ENCODE measurements at places on chromosomes 11 and 22. TPM values are rescaled to one million over a fixed set of nuclear protein-coding genes. Genes with fewer than 3 reads are reported as not detected.

Gene TRPM5
- not detected for total RNA-seq

DNA sequence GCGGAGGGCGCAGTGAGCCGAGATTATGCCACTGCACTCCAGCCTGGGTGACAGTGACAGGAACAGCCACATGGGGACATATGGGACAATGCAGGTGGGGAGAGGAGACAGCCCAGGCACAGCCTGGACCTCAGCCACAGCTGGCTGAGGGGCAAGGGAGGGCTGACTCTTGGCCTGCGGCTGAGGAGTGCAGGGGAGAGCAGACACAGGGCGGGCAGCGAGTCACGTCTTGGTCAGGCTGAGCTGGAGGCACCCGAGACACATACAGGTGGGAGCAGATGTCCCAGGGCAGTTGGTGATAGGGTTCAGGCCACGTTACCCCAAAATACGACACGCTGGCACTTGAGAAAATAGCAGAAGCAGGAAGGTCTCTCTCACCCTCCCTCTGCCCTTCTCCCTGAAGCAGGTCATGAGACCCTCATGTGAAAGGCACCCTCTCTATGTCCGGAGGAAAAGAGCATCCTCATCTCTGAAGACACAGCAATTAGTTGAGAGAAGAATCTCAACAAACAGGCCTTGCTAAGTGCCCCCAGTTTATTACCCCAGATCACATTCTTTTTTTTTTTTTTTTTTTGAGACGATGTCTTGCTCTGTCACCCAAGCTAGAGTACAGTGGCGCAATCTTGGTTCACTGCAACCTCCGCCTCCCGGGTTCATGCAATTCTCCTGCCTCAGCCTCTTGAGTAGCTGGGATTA is 10.5 kb downstream of the KIAA0930 start:
- no peak overlapping the region for H3K27ac ChIP-seq
- H3K27me3 ChIP-seq: no peaks in the 10 kb centered on the region
- no peak for DNase-seq
- H3K4me3 ChIP-seq: no peak overlapping the region
- no peaks in the 10 kb centered on the region for H3K36me3 ChIP-seq

GRCh38 chr11:131811383-131811782 is 441.0 kb downstream of the NTM start:
- H3K4me1 ChIP-seq: no peaks in the 10 kb centered on the region
- H3K27ac ChIP-seq: no peak overlapping the region
- no peak overlapping the region for H3K4me3 ChIP-seq
- no peak for DNase-seq
- peaks cover 19% of the 10 kb centered on the region for H3K27me3 ChIP-seq
- H3K36me3 ChIP-seq: no peaks in the 10 kb centered on the region

DNA sequence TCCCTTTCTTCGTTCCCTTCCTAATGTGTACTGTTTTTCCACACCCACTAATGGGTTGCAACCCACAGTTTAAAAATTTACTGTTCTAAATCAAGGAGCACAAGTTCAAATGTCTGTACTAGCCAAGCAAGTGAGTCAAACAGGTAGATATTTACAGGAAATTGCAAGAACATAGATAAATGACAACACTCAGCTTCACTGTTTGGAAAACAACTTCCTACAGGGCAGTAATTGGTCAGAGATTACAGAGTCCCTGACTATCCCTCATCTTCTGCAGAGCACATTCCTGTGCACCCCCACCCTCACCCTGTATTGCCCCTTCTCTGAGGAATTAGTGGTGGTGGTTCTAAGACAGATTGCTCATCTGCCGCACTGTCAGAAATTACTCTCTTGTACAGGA is 1.9 kb downstream of the SERPING1 start:
- no peak overlapping the region for H3K4me3 ChIP-seq
- H3K27ac ChIP-seq: no peak overlapping the region
- H3K36me3 ChIP-seq: no peaks in the 10 kb centered on the region
- no peak for DNase-seq

Gene GSTT4
- not detected for total RNA-seq

- no peak for DNase-seq
- H3K4me3 ChIP-seq: no peak overlapping the region
- peaks cover 7% of the 10 kb centered on the region for H3K27me3 ChIP-seq
- H3K27ac ChIP-seq: no peak overlapping the region
- H3K4me1 ChIP-seq: peaks cover 16% of the 10 kb centered on the region
Observed at GRCh38 chr11:45048313-45048841, 97.7 kb upstream of the TP53I11 start.

DNA sequence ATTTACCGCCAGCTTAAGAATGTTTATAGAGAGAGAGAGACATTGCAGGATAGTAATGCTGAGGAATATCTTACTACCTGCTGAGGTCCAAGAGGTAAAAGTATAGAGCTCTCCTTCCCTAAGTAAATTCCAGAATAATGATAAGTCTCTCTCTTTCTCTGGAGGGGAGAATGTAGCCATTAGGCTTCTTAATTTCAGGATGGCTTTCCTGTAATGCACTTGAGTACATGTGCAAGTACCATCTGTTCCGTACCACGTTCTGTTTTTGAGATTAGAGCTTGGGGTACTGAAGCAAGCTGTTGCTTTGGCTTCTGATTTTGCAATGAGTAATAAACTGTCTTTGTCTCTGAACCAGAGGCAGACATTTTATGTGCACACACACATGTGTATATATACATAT is 1314.0 kb downstream of the JRKL start:
- peaks cover 31% of the 10 kb centered on the region for H3K27me3 ChIP-seq
- no peaks in the 10 kb centered on the region for H3K4me1 ChIP-seq
- H3K27ac ChIP-seq: no peak overlapping the region
- H3K4me3 ChIP-seq: no peak overlapping the region
- H3K36me3 ChIP-seq: no peaks in the 10 kb centered on the region

Gene OR8A1
- 0.07 TPM for total RNA-seq

DNA sequence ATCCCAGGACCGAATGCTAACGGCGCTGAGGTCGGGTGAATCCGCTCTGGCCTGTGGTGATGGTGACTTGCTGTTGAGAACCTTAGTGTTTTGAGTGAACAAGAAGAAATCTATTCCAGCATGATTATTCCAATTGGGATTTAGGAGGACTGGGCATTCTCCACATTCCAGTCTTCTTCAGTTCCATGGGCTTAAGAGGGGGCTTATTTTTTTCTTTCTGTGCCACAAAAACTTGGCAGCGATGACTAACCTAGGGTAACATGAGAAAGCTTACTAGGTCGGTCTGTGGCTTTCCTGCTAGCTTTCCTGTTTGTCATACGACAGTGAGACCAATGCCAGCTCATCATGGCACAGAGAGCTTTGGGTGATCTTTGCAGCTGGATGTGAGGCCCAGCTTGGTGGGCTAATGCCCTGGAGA is 62.9 kb upstream of the ATXN10 start:
- no peaks in the 10 kb centered on the region for H3K27me3 ChIP-seq
- H3K4me1 ChIP-seq: peaks cover 25% of the 10 kb centered on the region
- H3K27ac ChIP-seq: peak overlapping the region; percentile 94
- no peak for DNase-seq

Gene KDELR3
- total RNA-seq: 134 TPM

Measured in chondrocyte (in vitro differentiated cells).